ENCODE measurements at places on chromosomes 2 and 18. TPM values are rescaled to one million over a fixed set of nuclear protein-coding genes. Genes with fewer than 3 reads are reported as not detected.

GRCh38 chr18:75223687-75224347 is 13.2 kb downstream of the TSHZ1 start:
- H3K27me3 ChIP-seq, result no peaks in the 10 kb centered on the region
- H3K4me1 ChIP-seq, result peaks cover 88% of the 10 kb centered on the region
- no peaks in the 10 kb centered on the region for H3K36me3 ChIP-seq
- no peak for DNase-seq
- H3K4me3 ChIP-seq, result no peak overlapping the region
- H3K27ac ChIP-seq, result no peak overlapping the region

GRCh38 chr2:191280834-191281756 is 35.9 kb downstream of the MYO1B start:
- H3K27me3 ChIP-seq, result no peaks in the 10 kb centered on the region
- H3K36me3 ChIP-seq, result no peaks in the 10 kb centered on the region
- no peak overlapping the region for H3K27ac ChIP-seq
- DNase-seq, result no peak
- H3K4me3 ChIP-seq, result no peak overlapping the region

- no peak overlapping the region for H3K27ac ChIP-seq
- H3K27me3 ChIP-seq, result no peaks in the 10 kb centered on the region
- no peak overlapping the region for H3K4me3 ChIP-seq
- no peaks in the 10 kb centered on the region for H3K4me1 ChIP-seq
- no peaks in the 10 kb centered on the region for H3K36me3 ChIP-seq
Measured at GRCh38 chr2:125756431-125756830, 899.5 kb upstream of the GYPC start.

TBR1 gene
- not detected for total RNA-seq

ACSL3 gene
- total RNA-seq, result 60.4 TPM

RSAD2 gene
- 0.25 TPM for total RNA-seq

C1QL2 gene
- total RNA-seq, result not detected

CCDC85A gene
- 4.7 TPM for total RNA-seq
